IPS-NIHi11 (cell line): ENCODE measurements at places on chromosomes 12 and 14.

GRCh38 chr14:19775587-19775986 lies 2.3 kb downstream of the OR4M1 start:
- DNase-seq: no peak

DNA sequence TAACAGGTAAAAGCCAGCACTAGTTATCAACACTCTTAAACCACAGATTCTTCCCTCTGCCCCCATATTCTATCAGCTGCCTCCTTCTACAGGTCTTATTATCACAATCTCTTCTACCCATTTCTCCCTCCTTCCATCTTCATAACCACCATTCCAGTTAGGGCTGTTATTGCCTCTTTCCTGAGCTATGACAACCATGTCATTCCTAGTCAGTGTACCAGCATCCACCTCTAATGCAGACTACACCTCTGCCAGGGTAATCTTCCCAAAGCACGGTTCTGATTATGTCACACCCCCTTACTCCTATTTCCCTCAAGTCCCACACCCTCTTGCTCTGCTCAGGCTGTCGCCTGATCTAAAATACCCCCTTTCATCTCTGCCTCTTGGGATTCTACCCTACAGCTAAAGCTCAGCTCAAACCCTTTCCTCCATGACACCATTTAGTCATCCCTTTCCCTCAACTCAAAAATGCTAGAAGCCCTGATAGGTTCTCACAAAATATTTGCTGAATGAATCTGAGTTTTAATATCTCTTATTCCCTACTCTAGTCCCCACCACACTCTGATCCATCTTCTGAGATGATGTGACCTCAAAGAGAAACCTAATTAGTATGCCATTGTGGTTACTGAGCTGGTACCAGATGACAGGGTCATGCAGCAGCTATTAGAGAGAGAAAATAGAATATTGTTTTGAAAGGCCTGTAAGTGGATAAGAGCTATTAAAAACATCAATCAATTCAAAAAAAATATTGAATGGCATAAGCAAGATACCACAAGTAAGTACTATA lies 11.7 kb downstream of the RACGAP1 start:
- no peak for DNase-seq

GRCh38 chr14:83096092-83096491 lies 1562.4 kb upstream of the SEL1L start:
- DNase-seq: no peak

DNA sequence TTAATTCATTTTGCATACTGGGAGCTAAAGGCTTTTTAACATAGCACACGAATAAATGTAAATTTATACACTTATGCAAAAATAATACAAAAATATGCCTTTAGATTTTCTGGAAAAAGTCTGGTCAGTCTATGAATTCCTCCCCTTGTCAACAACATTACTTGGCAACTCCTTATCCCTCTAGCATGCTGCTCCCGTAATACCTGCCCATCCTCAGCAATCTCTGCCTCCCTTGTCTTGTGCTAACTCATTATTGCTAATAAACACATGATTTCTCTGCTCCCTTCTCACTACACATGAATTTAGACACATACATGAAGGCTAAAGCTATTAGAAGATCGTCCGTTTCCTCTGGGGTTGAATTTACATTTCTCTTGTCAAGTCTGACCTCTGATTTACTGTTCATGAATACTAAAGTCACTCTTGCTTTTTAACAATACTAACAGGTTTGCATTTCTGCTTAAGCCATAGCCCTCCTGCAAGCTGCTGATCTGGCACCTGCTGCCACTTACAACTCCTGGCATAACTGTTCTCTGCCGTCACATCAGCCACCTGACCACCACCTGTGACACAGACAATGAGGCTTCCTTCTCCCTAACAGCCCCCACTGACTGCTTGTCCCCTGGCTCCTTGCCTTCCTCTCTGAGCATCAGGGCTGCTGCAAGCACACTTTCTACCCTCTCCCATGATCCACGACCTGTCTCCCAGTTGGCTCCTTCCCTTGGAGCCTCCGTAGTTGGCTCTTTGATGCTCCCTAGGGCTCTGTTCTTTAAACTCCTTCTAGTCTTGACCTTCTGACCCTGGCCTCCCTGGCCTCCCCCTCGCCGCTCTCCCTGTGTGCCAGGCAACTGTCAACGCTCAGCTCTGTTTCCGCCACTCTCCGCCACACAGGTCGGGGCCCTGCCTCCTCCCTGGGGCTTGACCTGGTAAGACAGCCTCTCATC lies 177.6 kb downstream of the CALM1 start:
- no peak for DNase-seq

DNA sequence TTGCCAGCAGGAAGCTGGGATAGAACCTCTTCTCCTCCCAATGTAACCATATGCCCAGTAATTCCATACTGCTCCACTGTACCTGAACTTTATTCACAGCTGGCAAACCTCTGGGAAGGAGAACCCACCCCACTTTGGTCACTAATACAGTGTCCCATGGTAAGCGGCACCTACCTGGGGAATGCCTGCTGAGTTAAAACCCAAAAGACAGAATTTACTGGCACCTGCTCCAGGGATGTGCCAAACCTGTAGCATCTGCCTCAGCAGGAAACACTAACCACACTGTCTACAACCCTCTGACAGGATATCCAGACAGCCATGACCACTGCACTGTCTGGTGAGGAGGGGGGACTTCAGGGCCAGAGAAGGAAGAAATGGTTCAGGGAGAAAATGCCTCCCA lies 26.6 kb downstream of the DDX24 start:
- no peak for DNase-seq

- peak; percentile 21 for DNase-seq
Measured at GRCh38 chr12:54723379-54724256, 75.5 kb upstream of the DCD start.
